ENCODE measurements at places on chromosomes 7 and 10.
A peak's percentile ranks its signal among the peaks of the same experiment; 100 is the strongest.

- DNase-seq = peak; percentile 9
Observed at GRCh38 chr10:79411546-79412495, 33.6 kb downstream of the ZCCHC24 start.

GRCh38 chr10:6151087-6151977 is 51.4 kb upstream of the PFKFB3 start:
- DNase-seq = peak; percentile 45

GRCh38 chr7:139738101-139738489 is 39.7 kb downstream of the HIPK2 start:
- DNase-seq = no peak

DNA sequence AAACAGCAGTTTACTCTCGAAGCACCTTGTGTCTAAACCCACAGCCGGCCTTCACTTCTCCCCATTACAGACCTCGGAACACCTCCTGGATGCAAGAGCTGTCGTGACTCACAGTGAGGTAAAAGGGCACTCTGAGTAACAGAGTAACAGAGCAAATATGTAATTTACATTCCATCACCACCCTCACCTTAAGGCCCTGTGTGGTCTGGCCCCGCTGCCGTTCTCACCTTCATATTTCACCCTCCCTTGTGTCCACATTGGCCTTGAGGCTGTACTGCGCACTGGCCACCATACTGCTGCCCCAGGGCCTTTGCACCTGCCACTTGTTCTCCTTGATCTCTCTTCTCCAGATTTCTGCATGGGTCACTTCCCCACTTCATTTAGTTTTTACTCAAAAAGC is 12.6 kb downstream of the FFAR4 start:
- DNase-seq = no peak

DNA sequence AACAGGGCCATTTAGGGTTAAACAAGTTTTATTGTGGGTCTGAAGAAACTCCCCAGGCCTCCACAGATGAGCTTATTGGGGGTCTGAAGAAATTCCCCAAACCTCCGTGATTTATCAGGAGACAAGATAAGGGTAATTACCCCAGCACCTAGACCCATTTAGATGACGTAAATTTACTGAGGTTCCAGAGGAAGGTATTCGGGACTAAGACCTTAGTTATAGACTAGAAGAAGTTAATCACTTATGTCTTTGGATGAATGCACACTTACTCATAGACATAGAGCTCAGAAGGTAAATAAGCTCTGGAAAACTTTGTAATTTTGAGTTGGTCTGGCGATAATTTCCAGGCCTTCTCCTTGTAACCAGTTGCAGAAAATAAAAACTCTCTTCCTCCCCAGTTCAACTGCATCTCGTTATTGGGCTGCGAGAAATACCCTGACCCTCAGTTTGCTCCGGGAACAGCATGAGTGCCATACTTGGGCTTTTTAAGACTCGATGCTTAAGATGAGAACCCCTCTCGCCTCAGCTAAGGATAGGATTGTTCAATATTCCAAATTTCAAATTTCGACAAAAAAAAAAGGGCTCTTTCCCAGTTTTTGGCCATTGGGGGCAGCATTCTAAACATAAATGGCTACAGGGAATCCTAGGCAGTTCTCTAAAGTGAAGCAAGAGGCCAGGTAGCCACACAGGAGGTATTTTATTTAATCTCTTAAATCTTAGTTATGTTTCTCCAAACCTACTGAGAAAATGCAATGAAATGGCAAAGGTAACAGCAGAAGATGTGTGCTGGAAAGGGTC is 74.7 kb upstream of the PFKP start:
- DNase-seq = no peak

GRCh38 chr7:127899411-127899810 is 131.8 kb downstream of the LRRC4 start:
- DNase-seq = no peak

DNA sequence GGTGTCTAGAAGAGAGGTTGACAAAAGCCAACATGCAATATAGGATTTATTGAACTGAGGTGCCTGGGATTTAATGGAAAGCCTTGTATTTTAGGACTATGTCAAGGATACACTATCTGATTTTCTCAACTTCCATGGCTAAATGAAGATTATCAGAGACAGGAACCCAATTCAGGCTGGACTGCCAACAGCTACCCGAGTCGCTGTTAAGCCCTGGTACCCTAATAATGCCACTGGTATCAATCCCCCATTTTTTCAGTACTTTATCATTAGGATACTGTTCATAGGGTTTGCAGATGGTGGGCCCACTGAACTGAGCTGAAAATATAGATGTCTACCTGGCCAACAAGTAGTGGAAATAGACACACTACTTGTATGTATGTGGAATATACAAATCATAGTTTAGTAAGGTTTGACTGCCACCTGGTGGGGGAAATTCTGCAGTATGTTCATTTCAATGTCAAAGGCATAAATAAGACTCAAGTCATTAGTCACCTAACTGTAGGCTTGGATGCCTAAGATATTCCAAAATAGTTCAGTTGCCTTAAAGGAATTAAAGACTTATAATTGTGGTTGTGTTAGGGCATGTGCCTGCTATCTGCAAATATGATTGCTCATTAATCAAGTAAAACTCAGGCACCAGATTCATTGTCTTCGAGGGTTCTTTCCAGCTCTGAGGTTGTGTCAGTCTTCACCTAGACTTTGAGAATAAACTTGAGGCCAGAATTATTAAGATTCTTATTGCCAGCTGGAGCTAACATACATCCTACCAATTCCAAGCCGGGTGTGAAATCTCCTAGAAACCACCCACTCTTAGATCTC is 34.1 kb upstream of the NOBOX start:
- DNase-seq = no peak

GRCh38 chr7:47588704-47589225 is 6.9 kb upstream of the TNS3 start:
- no peak for DNase-seq

- no peak for DNase-seq
Observed at GRCh38 chr7:11188529-11189310, 215.0 kb downstream of the PHF14 start.

DNA sequence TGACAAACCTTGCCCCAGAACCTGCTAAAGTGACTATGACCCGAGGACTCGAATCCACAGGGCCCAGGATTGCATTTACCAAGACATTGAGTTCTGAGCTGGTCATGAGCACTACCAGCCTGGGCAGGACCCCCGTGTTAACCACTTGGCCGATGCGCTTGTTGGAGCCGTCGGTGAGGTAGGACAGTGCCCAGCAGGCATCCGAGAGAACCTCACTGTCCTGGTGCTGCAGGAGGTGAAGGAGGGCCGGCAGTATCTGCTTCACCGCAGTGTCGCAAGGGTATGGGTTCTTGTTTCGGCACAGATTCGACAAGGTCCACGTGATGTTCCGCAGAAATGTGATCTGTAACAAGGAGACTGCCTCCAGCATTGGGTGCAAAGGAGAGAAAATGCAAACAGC is 19.7 kb downstream of the KPNA7 start:
- DNase-seq = no peak

DNA sequence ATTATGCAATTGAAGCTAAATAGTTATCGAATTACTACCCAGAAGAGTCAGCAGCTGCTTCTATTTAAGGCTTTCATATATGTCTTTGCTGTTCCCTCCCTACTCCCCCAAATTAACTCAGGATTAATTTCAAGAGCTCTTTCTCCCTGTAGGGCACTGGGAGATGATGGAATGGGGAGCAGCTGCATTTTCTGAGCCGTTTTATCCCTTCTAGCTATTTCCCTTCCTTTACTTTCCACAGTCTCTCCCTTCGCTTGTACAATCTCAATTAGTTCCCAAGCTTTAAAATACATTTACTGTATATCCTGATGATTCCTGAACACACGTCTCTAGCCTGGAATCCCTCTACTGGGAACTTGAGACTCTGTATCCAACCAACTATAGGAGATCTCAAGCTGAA is 19.8 kb upstream of the TSPAN12 start:
- DNase-seq = no peak

DNA sequence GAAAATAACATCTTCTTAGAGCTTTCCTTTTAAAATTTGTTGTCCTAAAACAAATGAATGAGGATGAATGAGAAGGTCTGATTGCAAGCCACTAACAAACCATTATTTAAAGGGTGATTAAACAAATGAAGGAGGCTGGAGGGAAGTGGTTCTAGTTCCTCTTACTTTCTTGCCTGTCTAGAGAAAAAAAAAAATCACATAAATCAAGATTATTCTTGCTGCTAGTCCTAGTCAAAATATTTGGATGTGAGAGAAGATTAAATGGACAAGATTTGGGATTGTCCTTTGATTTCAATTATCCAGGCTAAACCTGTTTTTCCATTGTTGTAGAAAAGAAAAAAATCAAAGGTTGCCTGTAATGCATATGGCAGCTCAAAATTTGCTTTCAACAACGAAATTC is 3.3 kb downstream of the SKAP2 start:
- no peak for DNase-seq

DNA sequence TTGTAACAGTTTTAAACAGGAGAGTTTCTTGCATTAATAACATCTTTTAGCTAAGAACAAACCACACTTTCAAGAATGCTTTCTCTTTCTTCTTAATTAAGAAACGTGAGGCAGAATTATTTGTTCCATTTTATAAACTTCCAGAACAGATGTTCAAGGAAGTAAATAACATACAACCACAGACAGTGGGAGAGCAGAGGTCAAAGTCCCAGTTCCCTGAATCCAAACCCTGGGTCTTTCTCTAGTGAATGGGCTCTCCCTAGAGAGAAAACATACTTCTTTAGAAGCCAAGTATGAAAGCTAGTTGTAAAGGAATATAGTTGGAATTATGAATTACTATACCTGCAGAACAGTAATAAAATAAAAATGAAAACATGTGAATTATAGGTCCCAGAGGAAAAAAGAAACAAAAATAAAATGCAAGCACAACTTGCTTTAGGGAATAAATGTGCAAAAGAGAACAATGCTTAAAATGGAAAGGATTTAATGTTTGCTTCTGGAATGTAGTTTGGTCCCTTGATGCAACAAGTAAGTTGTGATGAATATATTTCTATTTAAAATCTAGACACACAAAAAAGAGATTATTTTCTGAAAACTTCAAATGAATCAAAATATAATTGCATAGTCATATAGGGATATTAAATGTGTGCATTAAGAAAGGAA is 6.0 kb downstream of the OR6B1 start:
- DNase-seq = no peak

DNA sequence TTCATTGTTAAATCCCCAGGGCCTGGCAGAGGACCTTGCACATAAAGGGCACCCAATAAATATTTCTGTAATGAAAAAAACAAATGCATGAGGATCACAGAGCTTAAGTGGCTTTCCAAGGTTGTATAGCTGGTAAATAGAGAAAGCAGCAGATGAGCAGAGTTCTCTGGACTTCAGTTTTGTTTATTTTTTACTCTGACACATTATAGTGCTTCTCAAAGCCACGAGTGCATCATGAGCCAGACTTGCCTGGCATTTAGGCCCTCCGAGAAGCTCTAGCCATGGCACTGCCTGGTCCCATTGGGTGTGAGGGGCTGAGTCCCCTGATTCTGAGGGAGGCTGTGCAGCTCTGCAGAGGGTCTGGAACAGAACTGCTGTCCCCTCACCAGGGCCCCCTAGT is 87.2 kb upstream of the ZNF32 start:
- DNase-seq = no peak

DNA sequence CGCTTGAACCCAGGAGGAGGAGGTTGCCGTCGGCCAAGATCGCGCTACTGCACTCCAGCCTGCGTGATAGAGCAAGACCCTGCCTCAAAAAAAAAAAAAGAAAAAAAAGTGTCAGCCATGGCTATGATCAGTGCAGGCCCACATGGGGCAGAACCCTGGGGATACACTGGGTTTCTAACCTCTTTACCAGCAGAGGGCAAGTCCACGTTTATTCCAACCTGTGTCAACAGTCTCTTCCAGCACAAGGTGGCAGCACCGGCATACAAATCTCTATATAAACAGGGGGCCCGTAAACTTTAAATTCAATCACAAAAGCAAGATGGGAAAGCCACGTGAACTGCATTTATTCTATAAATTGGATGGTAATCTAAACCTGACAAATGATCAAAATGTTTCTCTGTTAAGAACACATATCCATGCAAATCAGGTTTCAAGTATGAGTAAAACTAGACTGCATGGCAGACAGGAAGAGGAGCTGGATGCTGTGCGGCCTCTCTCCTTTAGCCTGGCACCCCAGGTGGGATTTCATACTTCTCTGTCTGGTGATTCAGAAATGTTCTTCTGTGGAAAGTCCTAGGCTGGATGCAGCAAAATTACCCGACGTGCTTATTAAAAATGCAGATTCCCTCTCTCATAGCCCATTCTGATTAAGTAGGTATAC is 60.0 kb upstream of the STEAP1B start:
- peak; percentile 75 for DNase-seq

GRCh38 chr10:132572545-132572937 is 35.0 kb downstream of the INPP5A start:
- DNase-seq = no peak

All from psoas muscle (tissue), 8 donors.